Smooth muscle cell of the pulmonary artery (primary cell): ENCODE measurements at places on chromosomes 7 and 10. TPM values are rescaled to one million over a fixed set of nuclear protein-coding genes. Genes with fewer than 3 reads are reported as not detected.

The NRF1 gene
- total RNA-seq: 14.6 and 18.6 TPM in 2 replicates

The KCND2 gene
- total RNA-seq: 0.46 and 4.9 TPM in 2 replicates

The RNF133 gene
- total RNA-seq: 0.46 TPM in 2 replicates

The PPP3CB gene
- total RNA-seq: 48.5 and 59.4 TPM in 2 replicates

The CYP26C1 gene
- 0.07 and 0.10 TPM in 2 replicates for total RNA-seq

The INMT gene
- 12.0 and 13.1 TPM in 2 replicates for total RNA-seq

The GIMAP5 gene
- total RNA-seq: not detected in 2 replicates

The BBS9 gene
- total RNA-seq: 17.4 and 26.8 TPM in 2 replicates

The LLCFC1 gene
- total RNA-seq: not detected in 2 replicates

The ADGRA1 gene
- not detected in 2 replicates for total RNA-seq

The ASAH2B gene
- total RNA-seq: 2.2 and 2.3 TPM in 2 replicates

The WEE2 gene
- not detected in 2 replicates for total RNA-seq

The TRIM50 gene
- total RNA-seq: not detected in 2 replicates

The CTBP2 gene
- total RNA-seq: 87.4 and 93.8 TPM in 2 replicates

The INHBA gene
- total RNA-seq: 67.4 and 92.3 TPM in 2 replicates

The OR2A5 gene
- not detected in 2 replicates for total RNA-seq

The ARMC3 gene
- not detected in 2 replicates for total RNA-seq

The PVRIG gene
- total RNA-seq: not detected in 2 replicates

The PMPCB gene
- 44.3 and 59.2 TPM in 2 replicates for total RNA-seq

The MSS51 gene
- total RNA-seq: 2.1 and 2.2 TPM in 2 replicates

The LIPN gene
- not detected in 2 replicates for total RNA-seq

The SORBS1 gene
- total RNA-seq: 1.6 and 5.1 TPM in 2 replicates

The C1GALT1 gene
- 55.6 and 98.1 TPM in 2 replicates for total RNA-seq

The GPR158 gene
- total RNA-seq: 0.26 and 0.33 TPM in 2 replicates

The PHKG1 gene
- total RNA-seq: 1.3 and 1.8 TPM in 2 replicates

The PLEKHS1 gene
- not detected in 2 replicates for total RNA-seq

The SLC26A3 gene
- total RNA-seq: not detected in 2 replicates

The ITIH5 gene
- total RNA-seq: 3.6 and 24.9 TPM in 2 replicates

The RPEL1 gene
- 0.07 TPM in 1 of 2 replicates, not detected in the other for total RNA-seq

The LRRD1 gene
- total RNA-seq: 0.07 and 0.17 TPM in 2 replicates

The GPR26 gene
- not detected in 2 replicates for total RNA-seq

The ADAP1 gene
- 4.4 and 4.8 TPM in 2 replicates for total RNA-seq

The CFAP69 gene
- total RNA-seq: 10.6 and 13.4 TPM in 2 replicates

The ASB10 gene
- not detected in 2 replicates for total RNA-seq

The DNAH11 gene
- total RNA-seq: 0.92 and 2.5 TPM in 2 replicates

The CD36 gene
- 112 and 1,000 TPM in 2 replicates for total RNA-seq

The GBX1 gene
- total RNA-seq: not detected in 2 replicates

The H2AZ2 gene
- 137 and 188 TPM in 2 replicates for total RNA-seq

The NME8 gene
- not detected in 2 replicates for total RNA-seq

The COL13A1 gene
- total RNA-seq: 5.0 and 38.9 TPM in 2 replicates
